Activated T-cell treated with anti-CD3 and anti-CD28 coated beads, Interleukin-2, amount 50 U/mL, for 48 hours (primary cell): ENCODE measurements at places on chromosomes 7 and 10.

DNA sequence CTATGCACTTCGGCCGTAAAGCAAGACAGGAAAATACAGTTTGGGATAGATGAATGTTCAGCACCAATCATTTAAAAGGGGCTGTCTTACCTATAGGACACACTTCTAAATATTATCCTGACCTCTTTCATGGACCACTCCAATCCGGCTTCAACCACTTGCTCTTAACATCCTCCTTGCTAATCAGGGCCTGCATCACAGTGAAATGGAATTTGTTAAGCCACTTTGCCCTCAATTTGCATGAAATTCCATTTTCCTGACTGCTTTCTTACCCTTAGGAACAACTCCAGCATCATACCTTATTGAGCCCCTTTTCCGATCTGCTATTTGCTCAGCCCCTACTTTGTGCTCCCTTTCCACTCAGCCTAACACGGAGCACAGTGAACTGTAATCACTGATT lies 667.3 kb downstream of the PHTF2 start:
- no peak for DNase-seq

DNA sequence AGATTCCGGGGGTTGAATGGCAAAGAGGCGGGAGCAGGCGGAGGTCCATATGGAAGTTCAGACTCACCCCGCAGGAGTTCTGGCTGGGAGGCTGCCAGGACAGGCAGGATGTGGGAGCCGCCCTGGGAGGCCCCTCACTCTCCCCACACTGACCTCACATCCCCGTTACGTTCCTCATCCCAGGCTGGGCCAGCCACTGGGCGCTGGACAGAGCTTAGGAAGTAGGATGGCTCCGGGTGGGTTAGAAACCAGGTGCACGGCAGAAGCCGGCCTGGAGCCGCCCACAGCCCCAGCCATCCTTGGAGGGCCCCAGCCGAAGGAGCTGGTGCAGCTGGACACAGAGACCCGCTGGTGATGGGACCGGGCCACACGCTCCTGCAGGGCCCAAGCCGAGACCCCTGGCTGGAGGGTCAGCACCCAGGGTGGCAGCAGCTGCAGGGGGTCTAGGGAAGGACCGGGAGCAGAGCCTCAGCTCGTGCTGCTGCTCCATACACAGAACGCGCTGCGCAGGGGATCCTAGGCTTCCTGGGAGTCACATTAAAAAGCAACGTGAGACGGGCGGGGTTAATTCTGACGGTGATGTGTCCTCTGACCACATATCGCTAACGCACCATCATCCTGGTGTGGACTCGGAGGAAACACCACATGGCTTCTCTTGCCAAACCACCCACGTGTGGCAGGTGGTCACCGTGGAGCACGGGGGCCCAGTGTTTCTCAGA lies 98.6 kb upstream of the DIP2C start:
- DNase-seq = no peak

GRCh38 chr7:75608451-75609122 lies 116.5 kb downstream of the SPDYE5 start:
- DNase-seq = no peak

GRCh38 chr10:22473044-22473443 lies 127.7 kb downstream of the SPAG6 start:
- no peak for DNase-seq

DNA sequence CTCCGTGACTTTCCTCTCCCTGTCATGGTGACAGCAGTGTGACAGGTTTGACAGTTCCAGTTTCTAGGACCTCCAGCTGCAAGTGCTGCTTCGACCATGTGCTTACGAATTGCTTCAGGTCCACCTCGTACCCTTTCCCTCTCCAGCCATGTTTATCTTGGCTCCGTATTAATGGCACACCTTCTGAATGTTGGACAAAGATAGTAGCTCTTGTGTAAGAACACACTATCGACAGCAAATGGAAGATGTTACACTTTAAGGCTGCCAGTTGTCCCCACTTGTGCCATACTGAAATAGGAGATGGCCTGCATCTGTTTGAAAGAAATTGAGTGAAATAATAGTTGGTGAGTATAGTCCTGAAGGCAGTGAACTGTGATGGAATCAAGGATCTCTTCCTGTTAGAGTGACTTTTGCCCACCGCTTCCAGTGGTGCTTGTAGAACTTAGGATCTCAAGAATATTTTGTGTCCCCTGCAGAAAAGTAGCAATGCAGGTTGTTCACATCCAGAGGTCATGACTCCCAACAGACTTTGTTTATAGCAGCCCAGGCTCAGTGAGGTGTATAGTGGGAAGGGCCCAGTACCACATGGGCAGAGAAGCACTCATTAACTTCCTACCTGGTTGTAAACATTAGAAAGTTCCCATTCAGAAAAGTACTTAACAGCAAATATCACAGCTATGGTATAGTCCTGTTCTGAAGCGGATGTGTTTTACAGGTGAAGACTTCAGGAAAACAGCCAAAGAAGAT lies 629.7 kb upstream of the GALNT17 start:
- DNase-seq = no peak

DNA sequence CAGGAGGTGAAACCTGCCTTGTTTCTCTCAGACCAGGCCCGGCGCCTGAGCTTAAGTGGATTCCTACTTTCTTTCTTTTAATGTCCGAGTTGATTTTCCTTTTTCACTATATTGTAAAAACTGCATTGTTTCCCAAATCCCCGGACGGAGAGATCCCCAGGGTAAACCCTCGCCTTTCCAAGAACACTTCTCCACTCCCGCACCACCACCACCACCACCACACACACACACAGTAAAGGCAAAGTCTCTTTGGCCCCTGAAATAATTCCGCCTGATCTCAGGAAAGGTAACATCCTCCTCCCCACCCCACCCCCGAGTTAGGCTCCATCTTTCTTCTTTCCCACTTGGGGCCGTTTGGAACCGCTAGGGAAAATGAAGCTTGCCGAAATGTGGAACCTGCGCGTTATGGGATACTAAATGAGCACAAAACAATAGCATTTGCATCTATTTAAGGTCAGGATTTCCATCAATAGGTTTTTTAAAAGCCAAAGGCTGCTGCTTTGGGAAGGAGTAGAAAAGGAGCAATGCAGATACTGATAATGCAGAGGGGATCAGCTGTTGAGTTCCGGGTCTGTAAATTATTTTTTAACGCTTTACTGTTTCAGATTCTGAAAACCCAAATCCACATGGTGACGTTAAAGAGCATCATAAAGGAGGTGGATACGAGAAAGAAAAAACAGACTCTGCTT lies 2.5 kb downstream of the HPSE2 start:
- DNase-seq = no peak

GRCh38 chr7:150996376-150997074 lies 5.7 kb downstream of the NOS3 start:
- no peak for DNase-seq
